ENCODE measurements at places on chromosomes 5 and 9.

GRCh38 chr5:73694089-73694488 is 68.1 kb downstream of the ARHGEF28 start:
- DNase-seq = no peak

GRCh38 chr5:72847439-72847838 is 31.0 kb downstream of the TNPO1 start:
- DNase-seq = no peak

DNA sequence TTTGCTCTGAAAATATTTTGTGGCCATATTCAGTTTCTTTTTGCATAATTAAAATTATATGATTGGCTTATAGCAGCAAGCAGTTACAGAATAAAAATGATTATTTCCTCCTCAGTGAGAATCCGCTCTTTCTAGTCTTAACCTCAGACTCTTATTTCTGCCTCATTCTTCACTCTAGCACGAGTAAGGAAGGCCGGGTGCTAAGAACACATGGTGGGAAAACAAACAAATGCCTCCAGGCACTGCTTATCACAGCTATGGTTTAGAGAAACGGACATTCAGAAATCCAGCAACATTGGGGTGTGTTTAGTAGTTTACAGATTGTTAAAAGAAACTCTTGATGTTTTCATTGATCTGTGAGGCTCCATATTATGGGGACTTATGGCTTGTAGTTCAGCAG is 168.7 kb downstream of the KDM4C start:
- DNase-seq = no peak

DNA sequence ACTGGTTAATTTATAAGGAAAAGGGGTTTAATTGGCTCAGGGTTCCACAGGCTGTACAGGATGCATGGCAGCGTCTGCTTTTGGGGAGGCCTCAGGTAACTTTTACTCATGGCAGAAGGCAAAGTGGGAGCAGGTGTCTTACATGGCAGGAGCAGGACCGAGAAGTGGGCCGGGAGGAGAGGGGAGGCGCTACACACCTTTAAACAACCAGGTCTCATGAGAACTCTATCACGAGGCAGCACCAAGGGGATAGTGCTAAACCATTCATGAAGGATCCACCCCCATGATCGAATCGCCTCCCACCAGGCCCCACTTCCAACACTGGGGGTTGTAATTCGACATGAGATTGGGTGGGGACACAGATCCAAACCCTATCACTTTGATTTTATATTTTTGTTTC is 21.7 kb downstream of the TMEM171 start:
- no peak for DNase-seq

DNA sequence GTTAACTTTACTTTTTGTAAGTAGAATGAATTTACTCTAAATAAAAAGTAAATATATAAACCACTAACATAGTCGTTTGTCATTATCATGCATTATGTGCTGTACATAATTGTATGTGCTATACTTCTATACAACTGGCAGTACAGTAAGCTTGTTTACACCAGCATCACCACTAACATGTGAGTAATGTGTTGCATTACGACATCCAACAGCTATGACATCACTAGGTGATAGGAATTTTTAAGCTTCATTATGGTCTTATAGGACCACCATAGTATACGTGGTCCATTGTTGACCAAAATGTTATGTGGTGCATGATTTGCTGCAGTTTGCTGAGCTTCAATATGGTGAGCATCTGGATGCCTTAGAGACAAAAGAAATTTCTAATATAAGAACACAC is 819.1 kb upstream of the GRAMD2B start:
- DNase-seq = no peak

DNA sequence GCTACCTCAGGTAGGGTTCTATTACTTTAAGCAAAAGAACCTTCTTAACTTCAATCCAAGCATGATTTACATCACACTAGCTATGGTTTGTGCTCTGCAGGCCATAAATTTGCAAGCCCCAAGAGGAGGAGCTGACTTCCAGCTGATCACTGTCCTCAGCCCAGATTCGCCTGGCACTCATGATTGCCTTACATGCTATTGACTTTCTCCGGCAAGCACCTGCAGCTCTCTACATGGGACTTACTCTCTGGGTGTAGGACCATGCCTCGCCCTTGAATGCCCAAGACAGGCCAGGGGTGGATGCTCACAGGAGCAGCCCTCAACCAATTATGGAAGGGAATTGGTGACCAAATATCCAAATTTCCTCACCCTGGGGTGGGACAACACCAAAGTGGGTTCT is 99.8 kb downstream of the ESM1 start:
- DNase-seq = no peak

DNA sequence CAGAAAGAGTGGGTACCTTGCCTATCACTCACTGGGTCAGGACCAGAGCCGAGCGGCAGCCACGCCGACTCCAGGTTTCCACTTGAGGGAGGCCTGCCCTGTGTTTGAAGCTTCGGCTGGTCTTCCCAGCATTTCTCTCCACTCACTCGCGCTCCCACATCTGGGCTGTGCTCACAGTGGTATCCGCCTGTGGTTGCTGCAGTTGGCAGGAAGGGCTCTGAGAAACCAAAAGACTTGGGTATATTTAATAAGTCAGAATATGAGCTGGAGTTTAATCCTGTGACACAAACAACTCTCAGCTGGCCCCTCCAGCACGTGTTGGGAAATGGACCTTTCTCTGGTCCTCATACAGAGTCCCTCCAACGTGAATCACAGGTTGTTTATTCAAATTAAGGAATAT is 70.9 kb downstream of the SPRY4 start:
- DNase-seq = no peak

DNA sequence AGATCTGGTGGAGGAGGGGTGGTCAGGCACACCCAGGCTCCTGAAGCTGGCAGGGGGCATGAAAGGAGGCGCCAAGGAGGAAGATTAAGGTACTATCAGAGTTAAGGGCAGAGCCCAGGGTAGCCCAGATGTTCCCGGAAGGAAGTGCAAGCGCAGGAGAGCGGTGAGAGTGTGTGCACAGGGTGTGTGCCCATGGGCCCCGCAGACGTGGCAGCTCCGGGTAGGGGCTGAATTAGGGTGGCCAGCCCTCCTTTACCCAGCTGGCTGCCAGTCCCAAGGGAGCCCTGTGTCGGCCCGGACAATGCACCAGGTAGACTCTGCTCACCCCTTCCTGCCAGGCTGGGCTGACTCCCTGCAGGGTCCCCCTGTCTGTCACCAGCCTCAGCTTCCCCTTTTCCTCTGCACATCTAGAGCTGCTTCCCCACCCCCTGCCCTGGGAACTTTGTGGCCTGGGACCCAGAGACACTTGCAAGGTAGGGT is at the start of gene SMIM33:
Gene SMIM33 (plus strand): TSS at position 184 of the 480 bp plus-strand sequence. CDS start 118 bp downstream, at position 302.
- DNase-seq = no peak

- no peak for DNase-seq
Observed at GRCh38 chr9:69036309-69036708, 757 bp downstream of the FXN start.

GRCh38 chr5:174693697-174694385 is 30.5 kb upstream of the MSX2 start:
- DNase-seq = no peak

DNA sequence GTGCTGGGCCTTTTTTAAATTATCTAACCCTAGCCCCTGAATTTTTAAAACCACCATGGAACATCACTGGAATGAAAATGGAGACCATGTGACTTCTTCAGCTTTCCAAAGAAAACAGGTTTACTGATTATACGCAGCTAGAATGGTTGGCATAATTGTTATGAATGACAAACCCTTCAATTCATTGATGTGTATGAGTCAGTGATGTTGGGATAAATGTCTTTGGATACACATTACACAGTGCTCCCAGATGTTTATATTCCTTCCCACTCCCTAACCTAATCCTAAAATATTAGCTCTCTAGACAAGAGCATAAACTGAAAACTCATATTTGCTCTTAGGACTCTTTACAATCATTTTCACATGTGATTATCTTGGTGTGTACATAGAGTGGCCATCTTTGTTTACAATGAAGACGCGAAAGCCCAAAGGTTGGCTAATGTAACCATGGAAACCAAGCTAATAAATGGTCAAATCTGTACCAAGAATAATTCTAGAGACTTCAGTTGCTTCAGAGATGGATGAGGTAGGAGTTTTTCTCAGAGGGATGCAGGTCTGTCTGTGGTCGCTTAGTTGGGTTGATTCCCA is 131.2 kb upstream of the HMHB1 start:
- DNase-seq = no peak

- DNase-seq = no peak
Observed at GRCh38 chr5:100232736-100233135, 302.4 kb upstream of the FAM174A start.

DNA sequence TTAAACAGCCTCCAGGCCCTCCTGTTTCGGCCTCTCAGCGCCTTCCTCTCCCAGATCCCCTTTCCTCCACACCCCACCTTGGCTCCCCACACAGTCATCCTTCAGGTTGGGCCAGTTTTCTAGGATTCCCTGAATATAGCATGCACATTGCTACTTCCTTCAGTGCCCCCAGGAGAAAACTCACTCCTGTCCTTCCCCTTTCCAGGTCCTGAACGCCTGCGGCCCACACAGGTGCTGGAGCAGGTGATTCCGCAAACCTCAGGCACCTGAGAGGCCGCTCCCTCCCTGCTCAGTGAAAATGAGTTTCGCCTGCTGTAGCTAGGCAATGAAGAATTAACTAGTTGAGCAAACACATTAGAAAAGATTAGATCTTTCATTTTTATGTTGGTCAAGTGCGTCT is 185.0 kb downstream of the MED10 start:
- DNase-seq = no peak

- no peak for DNase-seq
Observed at GRCh38 chr5:88999853-89000252, 116.9 kb upstream of the MEF2C start.

- DNase-seq = no peak
Observed at GRCh38 chr5:99386406-99387077, 457.7 kb upstream of the CHD1 start.

DNA sequence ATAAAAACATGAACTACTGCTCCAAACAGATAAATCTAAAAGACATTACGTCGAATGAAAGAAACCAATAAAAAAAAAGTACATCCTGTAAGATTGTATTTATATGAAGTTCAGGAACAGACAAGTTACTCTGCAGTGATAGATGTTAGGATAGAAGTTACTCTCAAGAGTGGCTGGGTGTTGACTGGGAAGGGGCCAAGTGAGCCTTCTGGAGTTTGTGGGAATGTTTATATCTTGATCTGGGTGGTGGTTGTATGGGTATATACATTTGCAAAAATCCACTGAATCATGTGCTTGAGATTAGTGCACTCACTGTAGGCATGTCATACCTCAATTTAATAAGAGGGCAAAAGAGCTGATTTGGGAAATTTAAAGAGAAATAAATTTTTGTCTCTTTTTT is 485.8 kb downstream of the ARHGEF28 start:
- DNase-seq = no peak

- DNase-seq = no peak
Observed at GRCh38 chr9:78595200-78595945, 298.4 kb downstream of the PSAT1 start.

- no peak for DNase-seq
Observed at GRCh38 chr9:132990781-132991180, 12.3 kb downstream of the GFI1B start.

GRCh38 chr5:147464211-147464610 is 45.7 kb downstream of the DPYSL3 start:
- DNase-seq = no peak

DNA sequence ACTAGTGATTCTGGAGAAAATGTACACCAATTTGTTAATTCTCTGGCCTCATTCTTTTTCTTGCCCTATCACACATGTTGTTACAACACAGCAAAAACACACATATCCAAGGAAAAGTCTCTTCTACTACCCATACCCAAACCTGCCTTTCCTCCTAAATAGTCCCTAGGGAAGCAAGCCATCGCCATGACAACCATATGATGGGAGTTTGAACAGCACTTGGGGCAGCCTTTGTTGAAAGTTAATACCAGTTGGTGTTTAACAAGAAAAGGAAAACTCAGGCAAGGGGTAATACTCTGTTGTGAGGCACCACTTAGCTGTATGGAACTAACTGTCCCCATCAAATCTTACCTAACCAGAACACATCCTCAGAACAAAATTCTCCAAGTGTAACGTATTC is 1.7 kb downstream of the TRPM3 start:
- no peak for DNase-seq
